ENCODE measurements at places on chromosomes 12 and 14.
A peak's percentile ranks its signal among the peaks of the same experiment; 100 is the strongest.

DNA sequence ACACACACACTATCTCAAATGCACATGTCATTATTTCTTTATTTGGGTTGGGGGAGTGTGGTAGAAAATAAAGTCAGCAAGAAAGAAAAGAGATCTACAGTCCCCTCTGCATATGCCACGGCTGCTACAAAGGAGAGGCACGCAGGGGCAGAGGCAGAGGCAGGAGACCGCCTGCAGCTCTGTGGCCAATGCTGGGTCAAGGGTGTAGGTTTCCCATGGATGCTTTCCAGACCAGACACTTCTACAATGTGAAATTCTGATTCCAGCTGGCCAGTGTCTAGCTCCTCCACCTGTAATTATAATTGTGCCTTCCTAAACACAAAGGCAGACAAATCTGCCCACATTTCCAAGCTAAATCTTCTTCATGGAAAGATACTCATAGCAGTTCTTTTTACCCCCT, 19.2 kb downstream of the VPS37B start:
- H3K4me3 ChIP-seq: no peak overlapping the region
- H3K4me1 ChIP-seq: peaks cover 6% of the 10 kb centered on the region
- no peak for DNase-seq
- H3K36me3 ChIP-seq: no peaks in the 10 kb centered on the region

DNA sequence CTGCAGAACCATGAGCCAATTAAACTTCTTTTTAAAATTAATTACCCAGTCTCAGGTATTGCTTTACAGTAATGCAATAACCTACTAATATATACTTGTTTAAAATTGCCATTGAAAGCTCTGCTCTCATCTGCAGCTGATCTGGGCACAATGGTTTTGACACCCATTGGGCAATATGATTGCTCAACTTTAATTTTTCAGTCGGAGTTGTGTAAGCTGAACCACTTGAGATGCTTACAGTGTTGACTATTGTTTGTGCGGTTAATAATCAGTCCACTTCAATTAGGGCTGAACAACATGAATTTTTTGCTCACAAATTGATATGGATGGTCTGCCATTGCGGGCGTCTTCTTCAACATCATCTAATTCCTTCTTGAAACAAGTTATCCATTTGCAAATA, 18.0 kb upstream of the OR4K5 start:
- H3K36me3 ChIP-seq: no peaks in the 10 kb centered on the region
- H3K27me3 ChIP-seq: no peaks in the 10 kb centered on the region
- H3K4me3 ChIP-seq: no peak overlapping the region
- H3K4me1 ChIP-seq: no peaks in the 10 kb centered on the region
- H3K27ac ChIP-seq: no peak overlapping the region

- no peak for DNase-seq
- no peak overlapping the region for H3K27ac ChIP-seq
- H3K4me1 ChIP-seq: no peaks in the 10 kb centered on the region
- no peaks in the 10 kb centered on the region for H3K27me3 ChIP-seq
- no peaks in the 10 kb centered on the region for H3K36me3 ChIP-seq
Measured at GRCh38 chr14:58477653-58478052, 50.1 kb downstream of the KIAA0586 start.

DNA sequence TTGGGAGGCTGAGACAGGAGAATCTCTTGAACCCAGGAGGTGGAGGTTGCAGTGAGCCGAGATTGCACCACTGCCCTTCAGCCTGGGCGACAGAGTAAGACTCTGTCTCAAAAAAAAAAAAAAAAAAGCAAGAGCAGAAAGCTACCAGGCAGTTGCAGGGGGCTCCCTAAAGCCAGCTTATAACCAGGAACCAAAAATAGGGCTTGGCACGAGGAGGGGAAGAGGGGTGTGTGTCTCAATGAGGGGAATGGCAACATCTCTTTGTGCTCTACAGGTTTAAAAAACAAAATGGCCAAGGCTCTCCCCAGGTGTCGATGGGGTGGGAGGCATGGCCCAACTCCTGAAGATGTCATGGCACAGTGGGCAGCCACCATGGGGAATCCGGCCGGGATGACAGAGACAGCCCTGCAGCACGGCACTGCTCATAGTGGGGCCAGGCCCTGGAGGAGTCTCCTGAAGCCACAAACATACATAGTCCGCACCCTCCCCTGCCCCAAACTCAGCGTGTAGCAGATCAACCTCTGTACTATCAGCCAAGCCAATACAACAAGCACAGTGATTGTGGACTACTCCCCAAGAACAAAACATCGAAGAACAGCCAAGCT, 16.0 kb upstream of the EIF5 start:
- H3K27me3 ChIP-seq: no peaks in the 10 kb centered on the region
- no peak for DNase-seq
- no peaks in the 10 kb centered on the region for H3K36me3 ChIP-seq

DNA sequence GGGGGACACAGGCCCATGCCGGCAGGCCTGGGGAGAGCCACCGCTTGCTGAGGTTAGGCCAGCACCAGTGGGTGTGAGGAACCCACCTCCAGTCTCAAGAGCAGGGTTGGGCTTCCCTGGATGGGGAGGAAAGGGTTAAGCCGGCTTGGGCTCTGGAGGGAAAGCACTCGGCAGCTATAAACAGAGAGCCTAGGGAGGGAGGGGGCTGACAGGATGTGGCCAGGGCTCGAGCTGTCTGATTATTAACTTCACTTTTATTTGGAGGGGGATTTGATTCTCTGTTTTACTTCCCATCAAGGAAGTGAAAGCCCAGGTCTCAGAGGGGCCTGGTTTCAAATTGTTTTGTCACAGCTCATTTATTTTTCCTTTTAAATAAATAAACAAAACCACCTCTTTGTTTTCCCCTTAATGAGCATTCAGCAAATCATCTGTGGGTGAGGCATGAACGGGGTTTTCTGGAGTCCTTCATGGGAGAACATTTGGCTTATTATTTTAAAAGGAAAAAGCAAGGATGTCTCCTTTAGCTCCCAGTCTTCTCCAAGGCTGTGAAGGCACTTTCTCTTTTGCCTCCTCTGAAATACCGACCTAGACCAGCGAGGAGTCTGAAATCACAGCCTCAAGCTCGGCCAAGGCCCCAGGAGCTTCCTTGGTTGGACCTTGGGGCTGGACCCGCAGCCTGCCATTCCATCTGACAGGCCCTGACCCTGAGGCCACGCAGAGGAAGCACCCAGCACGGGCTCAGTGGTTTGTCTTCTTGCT, 21.9 kb upstream of the ZFP36L1 start:
- no peaks in the 10 kb centered on the region for H3K27me3 ChIP-seq
- DNase-seq: no peak
- H3K4me3 ChIP-seq: peak overlapping the region; percentile 10
- no peaks in the 10 kb centered on the region for H3K36me3 ChIP-seq

- no peak overlapping the region for H3K4me3 ChIP-seq
- H3K27me3 ChIP-seq: no peaks in the 10 kb centered on the region
- H3K27ac ChIP-seq: no peak overlapping the region
- no peaks in the 10 kb centered on the region for H3K4me1 ChIP-seq
Measured at GRCh38 chr12:133105620-133106019, 24.5 kb downstream of the ZNF891 start.

DNA sequence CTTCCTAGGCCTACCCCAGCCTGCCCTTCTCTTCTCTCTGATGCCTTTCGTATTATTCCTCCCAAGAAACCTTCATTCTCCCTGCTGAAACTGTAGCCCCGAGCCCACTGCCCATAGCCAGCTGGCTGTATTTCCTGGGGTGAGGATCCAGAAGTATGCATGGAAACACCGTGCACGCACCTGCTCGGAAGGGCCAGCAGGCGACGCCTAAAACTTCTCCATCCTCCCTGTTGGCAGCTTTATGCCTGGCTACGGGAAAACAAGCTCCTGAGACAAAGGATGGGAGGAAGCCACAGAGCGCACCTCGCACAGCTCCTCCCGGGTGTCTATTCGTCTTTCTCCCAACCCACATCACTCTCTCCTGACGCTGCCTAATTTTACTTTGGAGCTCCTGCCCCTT, 69.0 kb upstream of the CAPRIN2 start:
- DNase-seq: no peak
- peaks cover 16% of the 10 kb centered on the region for H3K27me3 ChIP-seq

- no peak overlapping the region for H3K4me3 ChIP-seq
- DNase-seq: no peak
- H3K36me3 ChIP-seq: no peaks in the 10 kb centered on the region
- no peak overlapping the region for H3K27ac ChIP-seq
- peaks cover 5% of the 10 kb centered on the region for H3K4me1 ChIP-seq
Measured at GRCh38 chr14:73567951-73568885, 795 bp upstream of the ACOT2 start.

- H3K4me1 ChIP-seq: no peaks in the 10 kb centered on the region
- no peaks in the 10 kb centered on the region for H3K27me3 ChIP-seq
- DNase-seq: no peak
- no peak overlapping the region for H3K27ac ChIP-seq
- H3K4me3 ChIP-seq: no peak overlapping the region
- no peaks in the 10 kb centered on the region for H3K36me3 ChIP-seq
Measured at GRCh38 chr14:92585981-92586937, 72.7 kb downstream of the RIN3 start.

DNA sequence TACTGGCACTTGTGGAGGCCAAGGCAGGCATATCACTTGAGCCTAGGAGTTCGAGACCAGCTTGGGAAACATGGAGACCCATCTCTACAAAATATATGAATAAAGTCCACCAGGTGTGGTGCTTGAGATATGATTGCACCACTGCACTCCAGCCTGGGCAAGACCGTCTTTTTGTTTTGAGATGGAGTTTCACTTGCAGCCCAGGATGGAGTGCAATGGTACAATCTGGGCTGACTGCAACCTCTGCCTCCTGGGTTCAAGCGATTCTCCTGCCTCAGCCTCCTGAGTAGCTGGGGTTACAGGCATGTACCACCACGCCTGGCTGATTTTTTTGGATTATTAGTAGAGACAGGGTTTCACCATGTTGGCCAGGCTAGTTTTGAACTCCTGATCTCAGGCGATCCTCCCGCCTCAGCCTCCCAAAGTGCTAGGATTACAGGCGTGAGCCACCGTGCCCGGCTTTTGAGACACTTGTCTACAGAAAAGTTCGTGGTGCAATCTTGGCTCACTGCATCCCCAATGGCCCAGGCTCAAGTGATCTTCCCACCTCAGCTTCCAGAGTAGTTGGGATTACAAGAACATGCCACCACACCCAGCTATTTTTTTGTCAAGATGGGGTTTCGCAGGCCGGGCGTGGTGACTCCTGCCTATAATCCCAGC, 16.3 kb upstream of the ATP5F1B start:
- H3K27ac ChIP-seq: no peak overlapping the region
- H3K36me3 ChIP-seq: peaks cover 10% of the 10 kb centered on the region
- no peaks in the 10 kb centered on the region for H3K4me1 ChIP-seq
- DNase-seq: no peak
- no peaks in the 10 kb centered on the region for H3K27me3 ChIP-seq

DNA sequence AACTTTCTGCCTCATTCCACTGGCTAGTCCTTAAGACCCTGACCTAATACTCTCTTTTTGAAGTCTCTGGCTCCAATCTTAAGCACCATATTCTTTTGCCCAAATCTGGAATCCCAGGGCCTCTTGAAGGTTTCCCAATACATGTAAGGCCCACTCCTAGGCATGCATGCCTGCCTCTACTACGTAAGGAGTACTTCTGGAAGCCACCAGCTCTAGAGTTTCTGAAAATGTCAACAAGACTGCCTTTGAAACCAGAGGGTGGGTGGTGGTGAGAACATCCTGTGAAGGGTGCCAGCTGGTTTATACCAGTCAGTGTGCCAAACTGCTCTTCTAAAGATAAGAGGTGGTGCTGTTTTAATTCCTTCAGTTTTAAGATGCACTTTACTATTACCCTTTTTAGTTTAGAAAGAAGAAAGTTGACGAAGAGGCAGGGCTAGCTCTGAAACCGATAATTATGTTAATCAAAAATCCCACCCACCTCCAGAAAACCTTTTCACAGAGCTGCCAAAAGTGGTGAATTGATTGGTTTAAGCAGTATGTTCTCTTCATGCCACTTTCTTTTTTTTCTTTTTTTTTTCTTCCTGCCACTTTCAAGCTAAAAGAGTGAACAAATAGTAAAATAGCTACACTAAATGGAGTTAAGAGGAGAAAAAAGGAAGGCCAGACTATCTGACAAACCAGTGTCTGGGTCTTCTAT, 8.7 kb upstream of the WDR89 start:
- H3K27ac ChIP-seq: no peak overlapping the region
- H3K27me3 ChIP-seq: no peaks in the 10 kb centered on the region
- H3K36me3 ChIP-seq: no peaks in the 10 kb centered on the region
- H3K4me1 ChIP-seq: no peaks in the 10 kb centered on the region
- DNase-seq: no peak
- H3K4me3 ChIP-seq: no peak overlapping the region

DNA sequence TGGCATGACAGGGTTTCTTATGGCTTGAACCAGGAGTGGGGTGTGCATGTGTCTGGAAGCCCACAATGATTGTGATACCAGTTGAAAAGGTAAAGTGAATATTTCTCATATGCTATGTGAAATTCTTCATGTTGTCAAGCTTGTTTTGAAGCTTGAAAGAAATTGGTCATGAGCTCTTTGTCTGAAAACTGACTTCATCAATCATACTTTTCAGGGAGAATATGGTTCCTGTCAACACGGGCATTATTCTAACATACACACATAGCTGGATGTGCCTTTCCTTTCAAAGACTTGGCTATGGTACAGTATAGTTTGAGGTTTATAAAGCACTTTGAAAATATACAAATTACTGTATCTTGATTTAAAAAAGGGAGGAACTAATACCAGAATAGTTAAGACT, 158.8 kb downstream of the KCNH5 start:
- H3K4me3 ChIP-seq: no peak overlapping the region
- no peaks in the 10 kb centered on the region for H3K4me1 ChIP-seq
- no peak for DNase-seq
- no peaks in the 10 kb centered on the region for H3K36me3 ChIP-seq
- no peaks in the 10 kb centered on the region for H3K27me3 ChIP-seq
- H3K27ac ChIP-seq: no peak overlapping the region

DNA sequence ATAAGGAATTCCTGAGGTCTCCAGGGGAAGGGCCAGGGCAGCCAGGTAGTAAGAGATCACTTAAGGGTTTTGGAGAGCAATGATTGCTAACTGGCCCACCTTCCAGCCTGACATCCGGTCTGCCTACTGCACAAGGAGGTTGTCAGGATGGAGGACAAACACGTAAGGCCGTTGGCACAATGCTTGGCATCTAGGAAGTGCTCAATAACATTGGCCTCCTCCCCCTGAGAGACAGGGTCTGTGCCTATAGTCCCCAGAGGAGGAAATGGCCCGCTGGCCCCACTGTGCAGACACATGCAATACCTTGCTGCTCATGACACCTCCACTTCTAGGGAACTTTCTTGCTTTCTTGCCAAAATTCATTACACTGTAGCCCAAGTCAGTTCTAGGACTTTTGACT, 73.2 kb downstream of the NTF3 start:
- DNase-seq: no peak
- no peak overlapping the region for H3K27ac ChIP-seq
- H3K4me3 ChIP-seq: no peak overlapping the region
- no peaks in the 10 kb centered on the region for H3K4me1 ChIP-seq
- no peaks in the 10 kb centered on the region for H3K27me3 ChIP-seq
